Vein endothelial cell (primary cell): ENCODE measurements at places on chromosomes 5 and 9. TPM values are rescaled to one million over a fixed set of nuclear protein-coding genes. Genes with fewer than 3 reads are reported as not detected.

CYSRT1 gene
- 0.65 and 0.67 TPM in 2 replicates for total RNA-seq

C9 gene
- 0.29 TPM in 1 of 2 replicates, not detected in the other for total RNA-seq

AQP3 gene
- total RNA-seq = 0.10 TPM in 1 of 2 replicates, not detected in the other

IL13 gene
- total RNA-seq = not detected in 2 replicates

PCDHB1 gene
- not detected in 2 replicates for total RNA-seq

ANKRD34B gene
- not detected in 2 replicates for total RNA-seq

ARL10 gene
- 10.8 and 12.1 TPM in 2 replicates for total RNA-seq

SLC35D2 gene
- total RNA-seq = 21.6 and 22.4 TPM in 2 replicates

PRSS3 gene
- total RNA-seq = 7.8 and 14.1 TPM in 2 replicates

PDLIM4 gene
- 47.4 and 56.8 TPM in 2 replicates for total RNA-seq

CDX1 gene
- not detected in 2 replicates for total RNA-seq

SMIM3 gene
- 2.0 and 3.9 TPM in 2 replicates for total RNA-seq

FOXD4 gene
- total RNA-seq = under 0.01 and 0.19 TPM in 2 replicates
